Renal cortical epithelial cell (primary cell): ENCODE measurements at places on chromosomes 2 and 18. TPM values are rescaled to one million over a fixed set of nuclear protein-coding genes. Genes with fewer than 3 reads are reported as not detected.

MTCL1 gene
- 35.6 and 107 TPM in 2 replicates for total RNA-seq

STPG4 gene
- total RNA-seq: 0.20 and 0.52 TPM in 2 replicates

HMSD gene
- total RNA-seq: 0.17 TPM in 1 of 2 replicates, not detected in the other

GAL3ST2 gene
- 0.17 and 0.70 TPM in 2 replicates for total RNA-seq

FOXI3 gene
- not detected in 2 replicates for total RNA-seq

IL1RL1 gene
- 0.05 and 4.3 TPM in 2 replicates for total RNA-seq

MERTK gene
- total RNA-seq: 4.4 and 5.7 TPM in 2 replicates

ESPNL gene
- 0.85 and 4.5 TPM in 2 replicates for total RNA-seq

MAB21L4 gene
- 0.10 and 5.2 TPM in 2 replicates for total RNA-seq

KYNU gene
- 1.6 and 6.1 TPM in 2 replicates for total RNA-seq

GAREM1 gene
- total RNA-seq: 3.6 and 40.3 TPM in 2 replicates

OR6B2 gene
- not detected in 2 replicates for total RNA-seq

APLF gene
- total RNA-seq: 8.5 and 11.8 TPM in 2 replicates

TUBA4B gene
- 0.25 TPM in 1 of 2 replicates, not detected in the other for total RNA-seq

ANKRD62 gene
- total RNA-seq: not detected in 2 replicates

CAPN14 gene
- total RNA-seq: 0.20 and 1.6 TPM in 2 replicates

PROKR1 gene
- not detected in 2 replicates for total RNA-seq

PAX8 gene
- total RNA-seq: 86.5 and 273 TPM in 2 replicates

GLB1L gene
- total RNA-seq: 9.8 and 12.9 TPM in 2 replicates

CCL20 gene
- 1.4 and 204 TPM in 2 replicates for total RNA-seq

NEU2 gene
- not detected in 2 replicates for total RNA-seq

DLX1 gene
- not detected in 2 replicates for total RNA-seq

MTLN gene
- total RNA-seq: 8.5 and 67.4 TPM in 2 replicates

IL37 gene
- total RNA-seq: not detected in 2 replicates

CAPG gene
- total RNA-seq: 295 and 502 TPM in 2 replicates

AMER3 gene
- total RNA-seq: not detected in 2 replicates

SLC1A4 gene
- 8.5 and 11.5 TPM in 2 replicates for total RNA-seq

PMS1 gene
- 23.6 and 28.4 TPM in 2 replicates for total RNA-seq

SLC8A1 gene
- 11.7 and 12.9 TPM in 2 replicates for total RNA-seq

LIMS3 gene
- total RNA-seq: 7.5 TPM in 1 of 2 replicates, not detected in the other

IL1RL2 gene
- total RNA-seq: 3.3 and 4.6 TPM in 2 replicates

RAPGEF4 gene
- under 0.01 and 1.2 TPM in 2 replicates for total RNA-seq

ATG9A gene
- total RNA-seq: 21.2 and 78.7 TPM in 2 replicates

ANTXR1 gene
- 3.3 and 26.5 TPM in 2 replicates for total RNA-seq

NAT8 gene
- total RNA-seq: 0.69 and 14.4 TPM in 2 replicates

MTA3 gene
- total RNA-seq: 28.0 and 47.6 TPM in 2 replicates

CNDP1 gene
- total RNA-seq: under 0.01 and 0.05 TPM in 2 replicates

BOLL gene
- not detected in 2 replicates for total RNA-seq

C2orf42 gene
- total RNA-seq: 8.9 and 20.8 TPM in 2 replicates

TEKT4 gene
- 0.10 TPM in 1 of 2 replicates, not detected in the other for total RNA-seq

DIS3L2 gene
- total RNA-seq: 20.3 and 28.5 TPM in 2 replicates

MFSD2B gene
- 0.05 and 0.35 TPM in 2 replicates for total RNA-seq

TNS1 gene
- total RNA-seq: 36.1 and 206 TPM in 2 replicates

USP14 gene
- 39.8 and 117 TPM in 2 replicates for total RNA-seq

ACMSD gene
- total RNA-seq: 3.3 and 21.7 TPM in 2 replicates

TIGD1 gene
- total RNA-seq: 2.3 and 3.4 TPM in 2 replicates

HOXD1 gene
- total RNA-seq: 4.2 and 15.7 TPM in 2 replicates

ZNF385B gene
- total RNA-seq: 1.1 TPM in 1 of 2 replicates, not detected in the other

FOXD4L1 gene
- 0.20 TPM in 1 of 2 replicates, not detected in the other for total RNA-seq

CYP27C1 gene
- total RNA-seq: 1.5 and 1.7 TPM in 2 replicates

TCF23 gene
- total RNA-seq: not detected in 2 replicates

DNER gene
- total RNA-seq: 1.2 TPM in 1 of 2 replicates, not detected in the other

ROCK1 gene
- total RNA-seq: 19.8 and 53.8 TPM in 2 replicates

CFAP210 gene
- total RNA-seq: 0.25 TPM in 1 of 2 replicates, not detected in the other
